Activated naive CD8-positive, alpha-beta T cell treated with anti-CD3 and anti-CD28 coated beads for 36 hours (primary cell): ENCODE measurements at places on chromosomes 4 and X. TPM values are rescaled to one million over a fixed set of nuclear protein-coding genes. Genes with fewer than 3 reads are reported as not detected.

DNA sequence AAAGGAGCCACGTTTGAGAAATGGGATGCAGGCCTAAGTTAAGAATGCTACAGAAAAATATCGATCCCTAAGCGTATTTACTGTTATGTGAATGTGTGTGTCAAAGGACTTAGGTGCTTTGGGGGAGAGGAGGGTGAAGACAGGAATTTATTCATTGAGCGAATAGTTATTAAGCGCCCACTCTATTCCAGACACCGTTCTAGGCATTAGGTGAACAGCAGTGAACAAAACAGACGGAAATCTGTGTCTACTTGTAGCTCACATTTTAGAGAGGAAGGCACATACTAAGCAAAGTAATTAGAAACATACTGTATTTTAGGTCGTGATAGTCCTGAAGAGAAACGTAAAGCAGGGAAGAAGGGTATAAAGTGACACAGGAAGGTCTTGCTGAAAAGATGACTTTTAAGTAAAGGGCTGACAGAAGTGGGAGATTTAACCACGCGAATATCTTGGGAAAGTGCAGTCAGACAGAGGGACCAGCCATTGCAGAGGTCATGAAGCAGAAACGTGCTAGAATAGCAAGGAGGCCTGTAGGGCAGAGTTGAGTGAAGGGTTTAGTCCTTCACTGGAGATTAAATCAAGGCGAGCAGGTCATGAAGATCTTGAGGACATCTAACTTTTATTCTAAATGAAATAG lies 541 bp downstream of the AIMP1 start:
- no peak for DNase-seq

GRCh38 chr4:34972189-34972588 lies 1272.1 kb downstream of the ARAP2 start:
- DNase-seq = no peak

DNA sequence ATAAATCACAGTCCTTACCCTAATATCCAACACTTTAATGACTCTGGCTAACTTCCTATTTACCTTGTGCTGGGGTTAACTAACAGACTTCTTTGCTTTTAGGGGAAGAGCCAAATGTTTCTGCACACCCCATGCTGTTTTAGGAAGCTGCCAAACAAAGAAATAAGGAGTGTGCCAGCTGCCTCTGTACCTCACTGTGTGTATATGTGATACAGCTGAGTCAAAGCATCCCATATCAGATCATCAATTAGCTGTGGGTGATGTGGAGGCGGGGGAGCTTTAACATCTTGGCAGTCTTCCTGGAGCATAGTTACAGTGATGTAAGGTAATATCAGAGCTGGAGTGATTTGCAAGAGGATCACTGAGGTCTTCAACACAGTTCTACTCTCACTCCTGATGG lies 95.4 kb downstream of the COL25A1 start:
- DNase-seq = no peak

Gene NXF2
- total RNA-seq = not detected

- DNase-seq = no peak
Measured at GRCh38 chr4:22414833-22415232, 101.0 kb downstream of the ADGRA3 start.

- DNase-seq = no peak
Measured at GRCh38 chr4:102342404-102343074, 2.7 kb downstream of the SLC39A8 start.

DNA sequence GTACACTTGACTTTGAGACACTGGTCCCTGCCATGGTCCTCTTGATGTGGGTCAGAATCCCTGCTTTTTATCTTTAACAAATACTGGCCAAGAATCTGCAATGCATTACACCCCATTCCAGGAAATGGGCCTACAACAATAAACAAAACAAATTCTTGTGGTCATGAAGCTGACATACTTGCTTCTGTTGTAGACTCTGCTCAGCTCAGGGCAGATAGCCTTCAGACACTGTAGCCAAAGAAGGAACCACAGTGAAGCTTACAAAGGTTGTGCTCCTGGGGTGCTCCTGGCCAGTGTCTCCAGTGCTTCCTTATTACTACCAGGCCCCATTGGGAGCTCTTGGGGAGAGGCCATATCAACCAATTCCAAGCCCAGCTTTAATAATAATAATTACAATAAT lies 21.8 kb downstream of the KIAA1210 start:
- DNase-seq = no peak

GRCh38 chrX:116009346-116009745 lies 161.2 kb upstream of the AGTR2 start:
- DNase-seq = no peak
